ENCODE measurements at places on chromosomes 7 and 10. TPM values are rescaled to one million over a fixed set of nuclear protein-coding genes. Genes with fewer than 3 reads are reported as not detected.

CFAP69 gene
- total RNA-seq: 4.4 TPM

PILRB gene
- total RNA-seq: 8.1 TPM

IKZF1 gene
- not detected for total RNA-seq

CAMK1D gene
- total RNA-seq: 5.6 TPM

SLC18A3 gene
- not detected for total RNA-seq

UCMA gene
- not detected for total RNA-seq

TEX47 gene
- not detected for total RNA-seq

ZNF488 gene
- total RNA-seq: under 0.01 TPM

DDC gene
- total RNA-seq: not detected

BICC1 gene
- total RNA-seq: 23.6 TPM
